Naive thymus-derived CD8-positive, alpha-beta T cell (primary cell): ENCODE measurements at places on chromosomes 12 and 14.

DNA sequence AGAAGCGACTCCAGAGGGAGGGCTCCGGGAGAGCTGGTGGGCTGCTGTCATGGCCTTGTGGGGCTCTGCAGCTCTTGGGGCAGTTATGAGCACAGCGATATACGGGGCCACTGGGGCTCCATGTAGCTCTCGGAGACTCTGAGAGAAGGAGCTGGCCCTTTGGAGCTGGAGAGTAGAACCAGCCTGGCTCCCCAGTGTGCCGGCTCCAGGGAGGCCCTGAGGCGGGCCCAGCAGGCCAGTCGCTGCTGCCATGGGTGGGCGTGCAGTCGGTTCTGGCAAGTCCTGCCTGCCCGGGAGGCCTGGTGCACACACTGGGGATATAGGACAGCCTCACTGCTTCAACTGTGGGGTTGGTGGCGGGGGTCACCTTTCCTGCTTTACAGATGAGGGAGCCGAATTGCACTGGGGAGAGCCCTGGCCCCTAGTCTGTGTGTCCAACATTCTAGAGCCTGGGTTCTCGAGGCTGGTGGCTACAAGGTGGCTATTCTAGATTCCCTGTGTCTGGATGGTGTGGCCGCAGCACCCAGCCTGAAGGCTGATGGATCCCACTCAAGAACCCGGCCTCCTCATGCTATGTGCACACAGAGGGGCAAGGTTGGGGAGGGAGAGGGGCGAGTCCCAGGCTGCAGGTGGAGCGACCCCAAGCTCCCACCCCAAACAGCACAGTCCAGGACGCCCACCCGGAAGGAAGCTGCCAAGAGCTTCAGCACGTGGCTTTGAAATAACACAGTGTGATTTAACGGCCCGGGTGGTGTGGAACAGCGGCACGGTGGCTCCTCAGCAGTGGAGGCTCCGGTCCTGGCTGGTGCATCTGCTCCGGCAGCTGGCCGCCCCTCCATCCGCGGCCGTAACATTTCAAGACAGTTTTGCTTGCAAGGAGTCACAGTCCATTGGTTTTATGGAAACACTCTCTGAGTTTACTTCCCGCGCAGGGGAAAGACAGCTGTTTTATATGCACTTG is 188.3 kb upstream of the C14orf180 start:
- DNase-seq, result peak; percentile 26

DNA sequence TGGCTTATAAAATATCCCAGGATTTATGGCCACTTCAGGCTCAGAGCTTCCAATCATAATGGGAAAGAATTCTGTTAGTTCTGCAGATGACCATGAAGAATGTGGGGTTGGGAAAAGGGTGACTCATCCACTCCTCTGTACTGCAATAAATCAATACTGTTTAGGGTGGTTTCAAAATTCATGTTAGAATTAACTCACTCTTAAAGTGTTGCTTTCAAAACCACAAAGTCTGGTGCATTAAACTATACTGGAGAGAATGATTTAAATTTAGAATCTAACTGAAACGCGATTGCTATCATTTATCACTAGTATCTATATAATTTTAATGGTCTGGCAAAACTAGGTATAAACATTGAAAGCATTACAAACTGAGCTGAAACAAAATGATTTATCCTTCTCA is 798 bp downstream of the CCDC198 start:
- DNase-seq, result no peak

GRCh38 chr12:110582276-110583136 is 612 bp downstream of the PPTC7 start:
- peak; percentile 61 for DNase-seq

DNA sequence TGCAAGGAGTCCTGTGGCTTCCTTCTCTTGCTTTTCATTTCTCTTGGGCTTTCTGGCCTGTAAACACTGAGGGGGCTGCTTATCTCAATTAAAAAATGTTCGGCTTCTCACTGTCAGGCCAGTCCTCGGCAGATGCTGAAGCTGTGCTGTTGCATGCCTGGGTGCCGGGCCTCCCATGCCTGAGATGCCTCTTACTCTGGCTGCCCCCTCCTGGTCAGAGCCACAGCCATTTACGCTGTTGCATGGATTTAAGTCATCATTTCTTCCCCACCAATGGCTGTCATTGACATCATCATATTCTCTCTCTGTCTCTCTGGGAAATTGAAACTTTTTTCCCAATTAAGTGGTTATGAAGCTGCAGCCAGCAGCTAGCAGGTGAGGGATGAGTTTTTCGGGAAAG is 53.7 kb downstream of the FOXN4 start:
- no peak for DNase-seq

GRCh38 chr12:94285943-94286582 is 137.7 kb downstream of the PLXNC1 start:
- DNase-seq, result no peak

GRCh38 chr12:243381-243780 is 19.3 kb downstream of the SLC6A13 start:
- no peak for DNase-seq

GRCh38 chr14:36048667-36049066 is 127.9 kb downstream of the PTCSC3 start:
- DNase-seq, result no peak

DNA sequence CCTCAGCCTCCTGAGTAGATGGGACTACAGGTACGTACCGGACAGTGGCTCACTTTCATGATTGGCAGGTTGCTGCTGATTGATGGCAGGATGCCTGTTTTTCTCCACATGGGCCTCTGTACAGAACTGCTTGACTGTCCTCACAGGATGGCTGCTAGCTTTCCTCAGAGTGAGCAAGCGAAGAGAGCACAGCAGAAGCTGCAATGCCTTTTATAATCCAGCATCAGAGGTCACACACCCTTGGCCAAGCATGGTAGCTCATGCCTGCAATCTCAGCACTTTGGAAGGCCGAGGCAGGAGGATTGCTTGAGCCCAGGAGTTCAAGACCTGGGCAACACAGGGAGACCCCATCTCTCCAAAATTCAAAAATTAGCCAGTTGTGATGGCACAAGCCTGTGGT is 31.0 kb downstream of the ARF6 start:
- DNase-seq, result no peak

DNA sequence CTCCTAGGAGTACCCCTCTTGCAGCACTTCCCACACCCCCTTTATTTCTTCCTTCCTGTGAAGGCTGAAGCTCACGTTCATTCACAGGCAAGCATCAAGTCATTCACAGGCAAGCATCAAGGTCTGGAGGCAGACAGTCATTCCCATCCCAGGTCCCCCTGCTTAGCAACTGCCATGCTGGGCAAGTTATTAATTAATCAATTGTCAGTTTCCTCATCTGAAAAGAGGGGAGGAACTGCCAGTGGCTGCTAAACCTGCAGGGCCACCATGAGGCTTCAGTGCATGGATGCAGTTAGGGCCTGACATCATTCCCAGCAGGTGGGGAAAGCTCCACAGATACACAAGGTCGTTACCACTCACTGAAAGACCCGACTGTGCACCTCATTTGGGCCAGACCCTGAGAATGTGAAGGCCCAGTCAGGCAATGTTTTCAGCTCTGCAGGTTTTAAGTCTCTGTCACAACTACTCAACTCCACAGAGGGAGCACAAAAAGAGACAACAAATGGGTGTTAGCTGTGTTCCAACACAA is 85.0 kb upstream of the GPR68 start:
- DNase-seq, result no peak

- no peak for DNase-seq
Measured at GRCh38 chr14:50116966-50117365, 594 bp upstream of the VCPKMT start.

DNA sequence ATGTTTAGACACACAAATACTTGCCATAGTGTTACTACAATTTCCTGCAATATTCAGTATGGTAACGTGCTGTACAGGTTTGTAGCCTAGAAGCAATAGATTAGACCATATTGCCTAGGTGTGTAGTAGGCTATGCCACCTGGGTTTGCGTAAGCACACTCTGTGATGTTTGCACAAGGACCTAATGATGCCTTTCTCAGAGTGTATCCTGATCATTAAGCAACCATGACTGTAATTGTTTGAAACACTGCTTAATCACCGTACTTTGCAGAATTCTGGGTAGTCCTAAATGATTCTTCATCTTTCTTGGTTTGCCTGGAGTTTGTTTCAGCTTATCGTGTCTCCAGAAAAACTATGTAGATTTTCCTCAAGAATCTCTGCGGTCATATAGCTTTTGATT is 11.2 kb upstream of the TCP11L2 start:
- no peak for DNase-seq

GRCh38 chr14:75615200-75615599 is 36.8 kb downstream of the FLVCR2 start:
- DNase-seq, result no peak

- no peak for DNase-seq
Measured at GRCh38 chr14:87331991-87332390, 661.0 kb downstream of the GALC start.

GRCh38 chr12:31298922-31299321 is 27.0 kb downstream of the SINHCAF start:
- DNase-seq, result no peak

DNA sequence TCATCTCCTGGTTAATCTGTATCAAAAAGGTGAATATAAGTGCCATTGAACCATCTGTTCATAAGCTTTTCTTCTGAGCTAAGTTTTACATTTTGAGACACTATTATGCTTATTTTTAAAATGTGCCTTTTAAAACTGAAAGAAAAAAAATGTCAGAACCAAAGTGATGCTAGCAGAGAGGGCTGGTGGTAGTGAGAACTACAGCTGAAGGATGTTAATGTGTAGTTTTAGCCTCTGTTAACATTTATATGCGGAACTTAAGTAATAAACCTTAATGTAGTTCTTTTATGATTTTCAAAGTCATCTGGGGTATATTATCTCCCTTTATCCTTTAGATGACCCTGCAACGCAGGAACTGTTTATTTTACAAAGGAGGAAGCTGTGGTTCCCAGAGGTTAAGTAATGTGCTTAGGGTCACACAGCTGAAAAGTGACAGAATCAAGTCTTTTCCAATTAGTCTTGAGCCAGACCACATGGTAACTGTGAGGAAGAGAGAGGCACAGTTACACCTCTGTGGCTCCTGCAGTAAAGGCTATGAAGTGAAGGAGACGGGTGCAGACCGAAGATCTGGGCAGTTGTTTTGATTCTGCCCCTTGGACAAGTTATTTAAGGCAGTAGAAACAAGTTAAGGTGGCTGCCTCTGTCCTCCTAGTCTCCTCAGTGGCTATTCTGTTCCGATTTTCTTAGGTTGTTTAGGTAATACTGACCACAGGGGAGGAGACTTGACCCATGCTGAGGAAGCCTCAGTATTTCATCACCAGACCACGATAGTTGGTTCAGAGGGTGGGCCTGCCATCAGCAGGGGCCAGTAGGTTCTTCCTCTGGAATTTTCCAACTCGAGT is 23.9 kb downstream of the GNG2 start:
- DNase-seq, result no peak

- DNase-seq, result no peak
Measured at GRCh38 chr14:64965356-64966000, 6.7 kb downstream of the RAB15 start.

- DNase-seq, result no peak
Measured at GRCh38 chr12:40049268-40049667, 56.6 kb downstream of the SLC2A13 start.
